LoVo (cell line): ENCODE measurements at places on chromosomes 6 and 20.

- peak; percentile 39 for DNase-seq
Measured at GRCh38 chr20:54267483-54268003, 59.7 kb downstream of the PFDN4 start.

GRCh38 chr6:116370760-116371119, at the start of gene DSE:
DSE (plus strand) TSS chr6:116370947; CDS start chr6:116399251, 28,304 bp downstream.
- peak; percentile 39 for DNase-seq

GRCh38 chr20:61347443-61347842, 95.4 kb downstream of the CDH4 start:
- DNase-seq: no peak

- DNase-seq: peak; percentile 56
Measured at GRCh38 chr20:3235666-3236324, 3.2 kb downstream of the SLC4A11 start.

- no peak for DNase-seq
Measured at GRCh38 chr6:75233092-75233615, 10.4 kb downstream of the COX7A2 start.

- no peak for DNase-seq
Measured at GRCh38 chr20:50356962-50357782, 153.0 kb upstream of the PTPN1 start.

GRCh38 chr20:1844325-1845162, 50.7 kb upstream of the SIRPA start:
- DNase-seq: no peak

GRCh38 chr6:7041511-7042026, 66.2 kb upstream of the RREB1 start:
- DNase-seq: no peak

DNA sequence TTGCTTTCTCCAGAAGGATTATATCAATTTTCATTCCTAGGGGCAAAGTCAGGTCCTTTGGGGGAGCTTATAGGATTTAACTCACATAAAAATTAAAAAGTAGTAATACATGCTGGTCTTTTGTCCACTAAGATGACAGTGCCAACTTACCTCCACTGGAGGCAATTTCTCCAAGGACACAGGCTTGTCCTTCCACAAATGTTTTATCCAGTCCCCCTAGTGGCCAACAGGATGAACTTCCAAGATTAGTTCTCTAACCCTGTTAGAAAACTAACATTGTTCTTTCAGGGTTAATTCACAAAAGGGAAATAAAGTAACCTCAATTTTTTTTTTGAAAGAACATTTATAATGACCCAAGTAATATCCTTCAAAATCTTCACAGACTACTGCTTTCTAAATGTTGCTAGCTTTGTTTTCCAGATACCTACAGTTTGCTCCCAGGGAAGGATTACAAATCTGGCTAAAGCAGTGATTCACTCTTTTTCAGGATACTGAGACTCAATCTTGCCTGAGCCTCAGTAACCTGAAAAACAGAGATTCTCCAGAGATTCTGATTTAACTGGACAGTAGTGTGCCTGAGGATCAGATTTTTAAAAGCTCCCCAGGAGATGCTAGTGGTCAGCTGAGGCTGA, 31.7 kb upstream of the UBR2 start:
- peak; percentile 80 for DNase-seq

GRCh38 chr20:47356220-47356525, 326 bp downstream of the ZMYND8 start:
- DNase-seq: no peak

DNA sequence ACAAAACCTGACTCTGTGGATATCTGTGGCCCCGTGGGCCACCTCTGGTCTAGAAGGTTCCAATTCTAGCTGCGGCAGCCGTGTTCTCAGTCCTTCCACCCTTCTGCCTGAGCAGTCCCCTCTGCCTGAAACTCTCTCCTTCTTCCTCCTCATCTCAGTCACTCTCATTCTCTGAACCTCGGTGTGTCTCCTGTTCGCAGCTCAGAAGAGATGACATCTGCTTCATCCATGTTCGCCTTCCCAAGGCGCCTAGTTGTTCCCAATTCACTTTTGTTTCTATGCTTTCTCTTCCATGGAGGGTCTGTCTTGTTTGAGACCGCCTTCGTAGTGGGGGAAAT, 95.5 kb downstream of the CEBPB start:
- no peak for DNase-seq

- no peak for DNase-seq
Measured at GRCh38 chr20:25148181-25148981, 47.1 kb upstream of the ENTPD6 start.

DNA sequence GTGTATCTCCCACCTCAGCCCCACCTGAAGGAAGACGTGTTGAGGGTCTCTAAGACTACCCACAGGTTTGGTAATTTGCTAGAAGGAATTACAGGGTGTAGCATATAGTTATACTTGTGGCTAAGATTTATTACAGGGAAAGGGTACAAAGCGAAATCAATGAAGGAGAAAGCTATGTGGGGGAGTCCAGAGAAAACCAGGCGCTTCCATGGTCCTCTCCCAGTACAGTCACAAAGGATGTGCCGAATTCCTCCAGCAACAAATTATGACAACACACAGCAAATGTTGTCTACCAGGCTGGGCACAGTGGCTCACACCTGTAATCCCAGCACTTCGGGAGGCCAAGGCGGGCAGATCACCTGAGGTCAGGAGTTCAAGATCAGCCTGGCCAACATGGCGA, 64.1 kb upstream of the TGM3 start:
- no peak for DNase-seq

- DNase-seq: no peak
Measured at GRCh38 chr6:138691595-138692057, 81.9 kb upstream of the CCDC28A start.

DNA sequence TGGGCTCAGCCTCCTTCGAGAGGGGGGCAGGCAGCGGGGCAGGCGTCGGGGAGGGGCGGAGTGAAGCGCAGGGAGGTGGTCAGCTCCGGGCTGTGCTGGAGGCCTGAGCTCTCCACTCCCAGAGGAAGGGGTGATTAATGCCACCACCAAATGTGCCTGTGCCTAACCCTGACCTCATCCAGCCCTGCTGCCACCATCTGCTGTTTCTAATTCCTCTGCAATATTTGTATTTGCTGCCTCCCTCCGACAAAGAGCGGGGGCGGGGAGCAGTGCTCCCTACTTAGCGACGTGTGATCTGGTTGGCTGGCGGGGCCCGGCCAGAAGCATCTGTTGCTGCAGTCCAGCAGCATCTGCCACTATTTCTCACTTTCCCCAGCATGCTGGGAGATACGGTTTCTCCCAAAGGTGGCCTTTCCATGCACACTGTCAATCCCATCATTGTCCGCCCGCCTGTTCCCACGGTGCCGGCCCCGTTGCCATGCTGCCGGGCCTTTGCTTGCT, 47.0 kb downstream of the DLL1 start:
- no peak for DNase-seq

DNA sequence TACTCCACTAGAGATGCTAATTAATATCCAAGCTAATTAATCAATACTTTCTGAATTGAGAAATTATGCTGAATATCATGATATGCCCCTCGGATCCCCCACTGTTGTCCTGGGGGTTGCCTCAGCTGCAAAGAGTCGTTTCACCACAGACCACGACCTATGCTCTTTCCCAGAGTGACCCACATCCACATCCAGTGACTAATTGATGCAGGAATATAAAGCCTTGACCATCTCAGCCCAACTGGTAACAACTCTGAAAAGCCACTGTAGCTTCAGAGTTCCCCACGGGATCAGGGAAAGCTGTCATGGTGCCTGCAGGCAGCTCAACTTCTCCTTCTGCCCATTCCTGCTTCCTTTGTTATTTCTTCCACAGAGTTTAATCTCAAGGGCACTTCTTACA, 116.9 kb downstream of the RWDD2A start:
- DNase-seq: no peak

DNA sequence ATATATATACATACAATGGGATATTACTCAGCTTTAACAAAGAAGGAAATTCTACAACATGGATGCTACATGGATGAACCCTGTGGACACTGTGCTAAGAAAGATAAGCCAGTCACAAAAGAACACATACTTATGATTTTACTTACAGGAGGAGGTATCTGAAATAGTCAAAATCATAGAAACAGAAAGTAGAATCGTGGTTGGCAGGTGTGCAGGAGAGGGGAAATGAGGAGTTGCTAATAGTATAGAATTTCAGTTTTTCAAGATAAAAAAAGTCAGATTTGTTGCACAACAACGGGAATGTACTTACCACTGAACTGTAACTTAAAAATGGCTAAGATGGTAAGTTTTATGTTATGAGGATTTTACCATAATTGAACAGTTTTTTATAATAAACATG, 706.3 kb downstream of the TFAP2A start:
- no peak for DNase-seq

GRCh38 chr6:54102238-54102637, 9.0 kb upstream of the MLIP start:
- DNase-seq: no peak

GRCh38 chr6:52371656-52372191, 9.8 kb downstream of the PAQR8 start:
- DNase-seq: no peak

DNA sequence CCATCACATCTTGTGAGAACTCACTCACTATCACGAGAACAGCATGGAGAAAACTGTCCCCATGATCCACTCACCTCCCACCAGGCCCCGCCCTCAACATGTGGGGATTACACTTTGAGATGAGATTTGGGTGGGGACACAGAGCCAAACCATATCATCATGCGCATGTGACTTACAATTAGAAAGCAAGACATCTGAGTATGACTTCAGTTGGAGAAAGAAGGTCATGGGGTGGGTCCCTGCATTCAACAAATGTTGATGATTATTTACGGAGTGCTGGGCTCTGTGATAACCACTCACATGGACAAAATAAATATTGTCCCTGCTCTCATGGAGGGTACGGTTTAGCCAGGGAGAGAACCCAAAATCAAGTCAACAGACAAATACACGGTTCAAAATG, 37.9 kb downstream of the VSTM2L start:
- DNase-seq: no peak

DNA sequence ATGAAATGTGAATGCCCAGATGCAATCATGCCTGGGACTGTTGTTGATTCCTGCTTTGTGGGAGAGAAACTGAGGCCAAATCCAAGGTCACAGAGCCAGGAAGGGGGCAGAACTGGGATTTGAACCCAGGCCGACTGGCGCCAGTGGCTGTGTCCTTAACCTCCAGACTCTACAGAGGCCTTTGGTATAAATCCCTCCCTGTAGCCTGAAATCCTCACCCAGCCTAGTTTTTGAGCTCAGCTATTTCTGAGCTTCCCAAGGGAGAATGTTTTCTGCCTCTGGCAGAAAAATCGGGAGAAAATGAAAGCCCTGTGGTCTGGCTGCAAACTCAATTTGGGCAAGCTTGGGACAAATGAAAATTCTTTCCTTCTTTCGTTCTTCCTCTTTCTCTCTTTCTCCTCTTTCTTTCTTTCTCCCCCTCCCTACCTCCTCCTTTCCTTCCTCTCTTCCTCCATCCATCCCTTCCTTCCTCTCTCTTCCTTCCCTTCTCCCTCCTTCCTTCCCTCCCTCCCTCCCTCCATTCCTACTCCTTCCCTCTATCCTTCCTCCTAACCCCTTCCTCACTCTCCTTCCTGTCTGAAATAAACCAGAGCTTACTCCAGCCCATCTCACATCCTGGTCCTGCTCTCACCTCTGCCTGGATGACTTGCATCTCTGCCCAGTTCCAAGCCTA, 34.9 kb downstream of the SNAI1 start:
- DNase-seq: no peak
